ENCODE measurements at places on chromosomes 1 and 21.

DNA sequence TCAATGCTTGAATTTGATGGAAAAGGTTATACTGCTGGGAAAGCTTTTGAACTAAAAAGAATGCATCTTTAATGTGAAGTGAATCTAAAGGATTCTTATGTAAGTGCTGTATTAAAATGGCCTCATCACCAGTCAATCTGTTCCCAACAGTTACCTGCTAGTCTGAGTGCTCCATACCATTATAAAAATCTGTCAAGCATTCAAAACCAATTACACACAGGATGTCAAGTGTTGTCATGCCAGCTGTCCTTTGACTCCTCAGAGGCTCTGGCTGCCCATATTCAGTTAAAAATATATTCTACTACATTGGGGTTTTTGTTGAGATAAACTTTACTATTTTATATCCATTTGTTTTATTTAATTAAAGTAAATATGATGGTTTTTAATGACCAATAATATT lies 1587.7 kb downstream of the AMY1C start:
- no peak for DNase-seq

- no peak for DNase-seq
These were observed 126.7 kb upstream of the CACHD1 start for GRCh38 chr1:64343105-64343822.

DNA sequence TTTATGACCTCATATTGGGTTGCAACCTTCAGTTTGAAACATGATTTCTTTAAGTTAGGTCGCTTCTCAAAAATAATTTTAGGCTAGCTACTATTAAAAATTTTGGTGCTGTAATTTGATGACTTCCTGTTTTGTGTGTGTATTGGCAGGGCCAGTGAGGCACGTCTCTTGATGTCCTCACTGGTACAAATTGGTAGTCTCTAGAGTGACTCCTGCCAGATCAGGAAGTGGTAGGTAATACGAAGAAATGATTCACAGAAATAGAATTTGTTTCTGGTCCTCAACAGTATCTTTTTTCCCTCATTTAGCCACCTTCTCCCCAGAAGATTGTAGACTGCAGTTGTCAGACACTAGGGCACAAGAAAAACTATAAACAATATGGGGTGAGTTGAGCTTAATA lies 120.9 kb upstream of the KIAA1614 start:
- DNase-seq: no peak

GRCh38 chr1:95027046-95027445 lies 45.7 kb downstream of the ALG14 start:
- DNase-seq: no peak

GRCh38 chr1:29240986-29241385 lies 4.7 kb downstream of the PTPRU start:
- no peak for DNase-seq

GRCh38 chr1:209380420-209380819 lies 203.1 kb upstream of the CAMK1G start:
- DNase-seq: no peak

DNA sequence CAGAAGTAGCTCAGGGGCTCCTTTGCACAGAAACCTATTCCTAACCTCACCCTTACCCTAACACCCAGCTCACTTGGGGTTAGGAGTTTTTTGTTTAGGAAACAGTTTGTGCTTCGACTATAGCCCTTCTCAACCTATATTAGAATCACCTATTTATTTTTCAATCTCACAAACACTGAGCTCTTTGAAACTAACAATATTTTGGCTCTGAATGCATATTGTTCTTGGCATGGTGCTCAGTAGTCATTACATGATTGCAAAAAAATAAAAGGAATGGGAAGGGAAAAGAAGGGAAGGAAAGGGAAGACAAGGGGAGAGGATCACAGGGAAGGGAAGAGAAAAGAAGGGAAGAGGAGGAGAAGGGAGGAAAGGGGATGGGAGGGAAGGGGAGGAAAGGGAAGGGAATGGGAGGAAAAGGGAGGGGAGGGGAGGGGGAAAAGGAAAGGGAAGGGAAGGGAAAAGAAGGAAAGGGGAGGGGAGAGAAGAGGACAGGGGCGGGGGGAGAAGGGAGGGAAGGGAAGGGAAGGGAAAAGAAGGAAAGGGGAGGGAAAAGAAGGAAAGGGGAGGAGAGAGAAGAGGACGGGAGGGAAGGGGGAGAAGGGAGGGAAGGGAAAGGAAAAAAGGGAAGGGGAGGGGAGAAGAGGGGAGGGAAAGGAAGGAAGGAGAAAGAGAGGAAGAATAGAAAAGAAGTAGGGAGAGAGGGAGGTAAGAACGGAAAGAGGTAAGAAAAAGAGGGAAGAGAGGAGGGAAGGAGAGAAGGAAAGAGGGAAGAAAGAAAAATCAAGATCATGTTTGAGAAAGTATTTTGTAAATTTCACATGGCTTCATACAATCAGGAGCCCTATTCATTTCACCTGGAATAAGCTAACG lies 484.1 kb upstream of the NFIA start:
- no peak for DNase-seq

- DNase-seq: no peak
These were observed 48.0 kb downstream of the MARK1 start for GRCh38 chr1:220575718-220576497.

- no peak for DNase-seq
These were observed 62.2 kb downstream of the ZNF684 start for GRCh38 chr1:40593449-40594186.

DNA sequence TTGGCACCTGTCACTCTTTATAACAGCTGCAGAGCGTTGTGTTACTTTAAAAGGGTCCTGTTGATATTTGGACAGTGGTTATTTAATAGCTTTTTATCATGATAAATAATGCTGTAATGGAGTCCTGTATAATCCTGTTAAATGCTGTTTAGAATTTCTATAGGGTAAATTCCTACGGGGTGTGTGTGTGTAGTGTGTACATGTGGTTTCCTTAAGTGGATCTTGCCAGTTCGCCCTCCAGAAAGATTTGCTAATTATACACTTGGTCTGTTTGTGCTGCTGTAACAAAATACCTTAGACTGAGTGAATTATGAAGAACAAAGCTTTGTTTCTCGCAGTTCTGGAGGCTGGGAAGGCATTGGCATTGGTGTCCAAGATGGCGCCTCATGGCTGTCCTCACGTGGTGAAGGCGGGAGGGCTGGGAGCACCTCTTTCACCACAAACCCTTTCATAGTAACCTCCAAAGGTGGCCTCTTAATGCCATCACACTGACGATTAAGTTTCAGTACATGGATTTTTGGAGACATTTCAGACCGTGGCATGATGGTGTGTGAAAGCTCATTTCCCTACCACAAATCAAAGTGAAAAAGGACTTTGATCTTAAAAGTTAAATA lies 11.2 kb downstream of the PRMT2 start:
- DNase-seq: no peak

DNA sequence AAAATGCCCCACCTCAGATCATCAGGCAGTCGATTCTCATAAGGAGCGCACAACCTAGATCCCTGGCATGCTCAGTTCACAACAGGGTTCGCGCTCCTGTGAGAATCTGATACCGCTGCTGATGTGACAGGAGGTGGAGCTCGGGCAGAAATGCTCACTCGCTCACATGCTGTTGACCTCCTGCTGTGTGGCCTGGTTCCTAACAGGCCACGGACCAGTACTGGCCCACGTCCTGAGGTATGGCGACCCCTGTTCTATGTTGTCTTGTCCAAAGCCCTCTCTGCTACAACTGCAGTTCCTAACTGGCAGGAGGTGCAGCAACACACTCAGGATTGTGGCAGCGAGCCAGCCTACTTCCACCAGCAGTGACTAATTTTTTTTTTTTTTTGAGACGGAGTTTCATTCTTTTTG lies 70.6 kb downstream of the CLSTN1 start:
- no peak for DNase-seq

GRCh38 chr1:185694081-185694480 lies 40.1 kb upstream of the HMCN1 start:
- no peak for DNase-seq

DNA sequence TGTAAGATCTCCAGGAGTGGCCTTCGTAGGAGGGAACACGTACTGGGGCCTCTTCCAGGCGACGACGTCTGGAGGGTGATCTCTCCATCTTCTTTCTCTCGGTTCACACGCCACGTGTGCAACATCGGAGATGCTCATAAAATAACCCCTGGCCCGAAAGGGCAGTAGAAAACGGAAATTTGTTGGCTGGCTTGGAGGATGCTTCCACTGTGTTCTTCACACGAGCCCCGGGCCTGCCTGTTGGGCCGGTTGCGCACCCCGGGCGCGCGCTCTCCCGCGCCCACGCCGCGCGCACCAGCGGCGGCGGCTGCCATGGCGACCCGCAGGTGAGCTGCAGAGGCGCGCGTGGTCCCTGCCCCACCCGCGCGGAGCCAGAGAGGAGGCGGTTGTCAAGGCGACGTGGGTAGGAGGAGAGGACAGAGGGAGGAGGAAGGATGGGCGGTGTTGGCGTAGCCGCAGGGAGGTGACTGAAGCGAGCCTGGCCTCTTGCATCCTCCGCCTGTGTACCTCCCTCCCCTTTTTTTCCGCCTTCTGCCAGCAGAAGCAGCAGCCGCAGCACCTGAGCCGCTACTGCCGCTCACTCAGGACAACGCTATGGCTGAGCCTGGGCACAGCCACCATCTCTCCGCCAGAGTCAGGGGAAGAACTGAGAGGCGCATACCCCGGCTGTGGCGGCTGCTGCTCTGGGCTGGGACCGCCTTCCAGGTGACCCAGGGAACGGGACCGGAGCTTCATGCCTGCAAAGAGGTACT lies at the start of gene ELAPOR1:
Gene ELAPOR1 (plus strand): TSS at position 526 of the 752 bp plus-strand sequence. CDS start 69 bp downstream, at position 595.
- peak; percentile 93 for DNase-seq

- no peak for DNase-seq
These were observed 14.5 kb upstream of the CSF3R start for GRCh38 chr1:36497207-36497606.
